Activated CD4-positive, alpha-beta T cell treated with anti-CD3 and anti-CD28 coated beads, Interleukin-2, amount 50 U/mL, for 24 hours (primary cell): ENCODE measurements at places on chromosomes 2 and 18.

DNA sequence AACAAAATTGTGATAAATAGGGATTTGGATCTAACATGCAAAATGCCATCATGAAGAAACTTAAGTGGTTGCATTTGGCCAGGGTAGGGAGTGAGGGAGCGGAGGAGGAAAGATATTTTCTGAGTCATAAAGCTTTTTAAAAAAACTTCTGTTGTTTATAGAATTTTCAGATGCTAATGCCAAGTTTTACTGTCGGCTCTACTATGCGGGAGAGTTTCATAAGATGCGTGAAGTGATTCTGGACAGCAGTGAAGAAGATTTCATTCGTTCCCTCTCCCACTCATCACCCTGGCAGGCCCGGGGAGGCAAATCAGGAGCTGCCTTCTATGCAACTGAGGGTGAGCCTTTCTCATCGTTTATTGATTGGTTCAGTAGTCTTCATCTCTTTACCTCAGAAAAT, 56.0 kb upstream of the PTH2R start:
- no peak for DNase-seq

DNA sequence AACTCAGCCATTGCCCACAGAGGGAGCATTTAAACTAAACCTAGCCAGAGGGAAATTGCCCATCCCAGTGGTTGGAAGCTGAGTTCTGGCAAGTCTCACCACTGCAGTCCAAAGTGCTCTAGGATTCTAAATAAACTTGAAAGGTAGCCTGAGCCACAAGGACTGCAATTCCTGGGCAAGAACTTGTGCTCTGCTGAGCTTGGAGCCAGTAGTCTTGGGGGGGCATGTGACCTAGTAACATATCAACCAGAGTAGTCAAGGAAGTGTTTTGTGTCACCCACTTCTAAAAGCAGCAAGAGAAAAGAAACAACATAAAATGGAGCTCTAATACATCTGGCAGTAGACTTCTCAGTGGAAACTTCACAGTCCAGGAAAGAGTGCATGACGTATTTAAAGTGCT, 167.0 kb downstream of the PTH2R start:
- no peak for DNase-seq

DNA sequence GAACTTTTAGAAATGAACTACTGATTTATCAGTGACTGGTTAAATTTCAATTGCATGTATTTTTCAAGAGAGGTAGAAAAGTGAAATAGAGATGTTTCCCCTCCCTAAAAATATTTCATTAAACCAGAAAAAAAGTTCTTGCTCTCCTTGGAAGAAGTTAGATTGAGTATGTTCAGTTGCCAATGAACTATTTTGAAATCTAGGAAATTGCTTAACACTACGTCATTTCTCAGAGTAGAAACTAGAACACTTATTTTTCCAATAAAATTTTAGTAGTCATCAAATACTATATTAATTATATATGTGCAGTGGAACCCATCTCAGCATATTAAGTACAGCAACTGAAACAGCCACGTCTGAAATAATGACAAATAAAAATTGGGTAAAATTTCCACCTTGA, 51.8 kb upstream of the STAT1 start:
- no peak for DNase-seq

DNA sequence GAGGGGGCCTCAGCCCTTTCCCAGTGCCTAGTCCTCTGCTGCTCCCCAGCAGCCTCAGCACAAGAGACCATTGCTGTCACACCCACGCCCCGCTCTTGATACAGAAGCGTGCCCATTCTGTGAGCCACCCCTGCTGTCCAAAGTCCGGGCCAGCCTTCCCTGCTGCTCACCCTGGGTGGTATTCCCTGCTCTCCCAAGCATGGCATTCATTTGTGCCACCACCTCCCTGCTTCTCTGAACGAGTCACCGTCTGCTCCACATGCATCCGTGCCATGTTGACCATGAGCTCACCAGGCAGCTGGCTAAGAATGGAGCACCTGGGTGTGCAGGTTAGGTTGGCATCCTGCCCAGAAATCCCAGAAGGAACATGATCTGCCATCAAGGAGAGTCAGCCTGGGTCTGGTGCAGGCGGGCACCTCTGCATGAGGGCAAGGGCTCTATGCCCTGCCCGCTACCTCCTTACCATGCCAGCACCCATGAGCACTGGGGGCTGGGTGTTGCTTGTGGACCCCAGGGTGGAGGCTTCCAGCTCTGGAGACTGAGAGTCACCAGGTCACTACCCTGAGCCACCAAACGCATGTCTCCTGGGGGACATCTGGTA, 63.0 kb downstream of the TWIST2 start:
- DNase-seq, result no peak

- no peak for DNase-seq
These were observed 34.8 kb downstream of the CDH20 start for GRCh38 chr18:61368001-61368400.

DNA sequence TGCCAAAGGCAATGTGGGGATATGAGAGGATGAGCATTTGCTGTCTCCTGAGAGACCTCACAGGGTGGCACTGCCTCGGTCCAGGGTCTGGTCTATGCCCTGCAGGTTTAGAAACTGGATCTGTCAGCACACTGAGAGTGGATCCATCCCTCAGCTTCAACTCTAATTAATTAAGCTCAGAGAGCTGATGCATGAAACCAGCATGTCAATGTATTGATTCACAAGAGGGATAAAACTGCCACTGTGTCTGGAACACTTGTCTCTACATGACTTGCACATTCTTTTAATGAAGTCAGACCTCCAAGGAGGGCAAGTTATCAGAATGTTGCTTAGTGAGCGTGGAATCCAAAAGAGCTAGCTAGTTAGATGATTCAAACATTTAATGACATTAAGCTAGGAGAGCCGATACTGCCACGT, 22.5 kb upstream of the POLE4 start:
- no peak for DNase-seq

DNA sequence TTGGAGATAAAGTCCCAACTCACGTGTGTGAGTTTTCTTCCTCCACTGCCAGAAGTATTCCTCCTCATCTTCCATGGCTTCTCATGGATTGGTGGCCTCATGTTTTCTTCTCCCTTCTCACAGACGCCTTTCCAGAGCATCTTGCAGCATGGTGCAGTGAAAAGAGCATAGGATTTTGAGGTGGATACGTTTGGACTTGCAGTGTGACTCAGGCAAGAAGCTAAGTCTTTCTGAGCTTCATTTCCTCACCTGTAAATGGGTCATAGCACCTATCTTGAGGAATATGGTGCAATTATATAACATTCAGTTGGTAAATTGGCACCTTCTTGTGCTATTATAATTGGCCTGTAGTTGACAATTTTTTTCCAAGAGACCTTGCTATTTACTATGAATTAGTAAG, 247.6 kb downstream of the RDH14 start:
- DNase-seq, result no peak

DNA sequence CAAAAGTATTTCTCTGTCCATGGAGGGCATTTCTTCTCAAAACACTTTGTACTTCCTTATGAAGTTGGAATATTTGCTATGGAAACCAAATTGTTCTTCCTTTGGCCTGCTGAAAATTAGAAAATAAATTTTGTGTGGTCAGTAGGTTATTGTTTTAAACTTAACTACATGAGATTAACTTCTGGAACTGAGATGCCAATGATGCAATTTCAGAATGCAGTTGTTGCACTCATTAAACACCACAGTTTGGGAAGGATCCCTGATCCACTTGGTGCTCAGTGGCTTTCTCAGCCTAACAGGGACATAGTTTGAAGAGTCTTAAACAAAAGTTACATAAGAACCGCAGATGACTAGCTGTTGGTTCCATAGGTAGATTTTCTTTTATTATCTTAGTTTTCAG, 23.3 kb upstream of the IL1R1 start:
- DNase-seq, result no peak
